ENCODE measurements at places on chromosomes 12 and 14. TPM values are rescaled to one million over a fixed set of nuclear protein-coding genes. Genes with fewer than 3 reads are reported as not detected.

RBM23 gene
- 132 TPM for polyA plus RNA-seq

OR9K2 gene
- polyA plus RNA-seq: not detected

SERPINA3 gene
- 0.33 TPM for polyA plus RNA-seq

COCH gene
- 3.9 TPM for polyA plus RNA-seq

MRPL51 gene
- polyA plus RNA-seq: 170 TPM

SYCP3 gene
- polyA plus RNA-seq: 1.2 TPM

KCNMB4 gene
- 25.3 TPM for polyA plus RNA-seq

NAV3 gene
- 11.4 TPM for polyA plus RNA-seq

NUBPL gene
- 17.9 TPM for polyA plus RNA-seq

MFAP5 gene
- polyA plus RNA-seq: 0.25 TPM

TAS2R46 gene
- polyA plus RNA-seq: not detected

NFATC4 gene
- 70.3 TPM for polyA plus RNA-seq

LRRC9 gene
- polyA plus RNA-seq: 3.8 TPM

MUCL1 gene
- 0.25 TPM for polyA plus RNA-seq

LRP1-AS gene
- not detected for polyA plus RNA-seq

PAPLN gene
- polyA plus RNA-seq: 38.4 TPM

KRT75 gene
- polyA plus RNA-seq: not detected

LTBP2 gene
- polyA plus RNA-seq: 2.3 TPM

RNFT2 gene
- polyA plus RNA-seq: 8.6 TPM

CLEC7A gene
- polyA plus RNA-seq: 2.8 TPM

WDHD1 gene
- polyA plus RNA-seq: 24.9 TPM

MIP gene
- polyA plus RNA-seq: 0.17 TPM

MYH6 gene
- polyA plus RNA-seq: 0.13 TPM

CFL2 gene
- 74.8 TPM for polyA plus RNA-seq

PLEK2 gene
- 1.2 TPM for polyA plus RNA-seq

MMP17 gene
- 0.65 TPM for polyA plus RNA-seq

DLGAP5 gene
- polyA plus RNA-seq: 49.9 TPM

MSI1 gene
- polyA plus RNA-seq: 26.5 TPM
